ENCODE measurements at places on chromosomes 1 and 21. TPM values are rescaled to one million over a fixed set of nuclear protein-coding genes. Genes with fewer than 3 reads are reported as not detected.

Gene GTF2B
- total RNA-seq = 43.1 TPM

Gene SYCP1
- not detected for total RNA-seq

Gene TFF1
- not detected for total RNA-seq

Gene PRAMEF13
- total RNA-seq = not detected

GRCh38 chr1:219387211-219387610, 213.5 kb downstream of the LYPLAL1 start:
- H3K4me3 ChIP-seq = no peak overlapping the region
- H3K27me3 ChIP-seq = no peaks in the 10 kb centered on the region
- DNase-seq = no peak
- H3K27ac ChIP-seq = no peak overlapping the region
- peaks cover 6% of the 10 kb centered on the region for H3K4me1 ChIP-seq

DNA sequence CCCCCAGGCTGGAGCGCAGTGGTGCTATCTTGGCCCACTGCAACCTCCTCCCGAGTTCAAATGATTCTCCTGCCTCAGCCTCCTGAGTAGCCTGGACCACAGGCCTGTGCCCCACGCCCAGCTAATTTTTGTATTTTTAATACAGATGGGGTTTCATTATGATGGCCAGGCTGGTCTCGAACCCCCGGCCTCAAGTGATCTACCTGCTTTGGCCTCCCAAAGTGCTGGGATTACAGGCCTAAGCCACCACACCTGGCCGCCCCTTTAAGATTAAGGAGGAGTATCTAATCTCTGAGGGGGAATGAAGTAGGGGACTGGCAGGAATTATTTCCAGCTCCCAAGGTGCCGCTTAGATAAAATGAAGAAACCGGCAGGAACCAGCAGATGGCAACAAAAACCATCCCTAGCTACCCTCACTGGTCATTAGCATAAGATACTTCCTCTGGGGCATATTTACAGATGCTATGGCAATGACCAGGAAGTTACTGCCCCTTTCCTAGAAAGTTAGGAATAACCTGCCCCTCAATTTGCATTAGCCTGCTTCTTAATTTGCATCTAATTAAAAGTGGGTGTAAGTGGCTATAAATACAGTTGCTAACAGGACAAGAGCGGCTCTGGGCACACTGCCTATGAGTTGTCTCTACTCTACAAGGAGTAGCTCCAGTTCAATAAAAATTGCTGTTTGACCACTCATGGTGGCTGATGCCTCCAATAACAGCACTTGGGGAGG, 7.1 kb upstream of the NSUN4 start:
- no peaks in the 10 kb centered on the region for H3K27me3 ChIP-seq
- no peak overlapping the region for H3K4me3 ChIP-seq
- H3K4me1 ChIP-seq = no peaks in the 10 kb centered on the region
- no peaks in the 10 kb centered on the region for H3K36me3 ChIP-seq
- no peak overlapping the region for H3K27ac ChIP-seq
- no peak for DNase-seq

GRCh38 chr1:160836981-160837557, 25.6 kb downstream of the CD244 start:
- peaks cover 15% of the 10 kb centered on the region for H3K36me3 ChIP-seq
- no peaks in the 10 kb centered on the region for H3K27me3 ChIP-seq
- H3K4me3 ChIP-seq = peak overlapping the region; percentile 89
- DNase-seq = no peak
- H3K4me1 ChIP-seq = peaks cover 74% of the 10 kb centered on the region
- peak overlapping the region; percentile 99 for H3K27ac ChIP-seq

Measured in natural killer cell treated with Interleukin-12 subunit alpha and Interleukin-12 subunit beta and Interleukin-15 and Interleukin-18, amount 100 ng/mL, for 72 hours (primary cell).